ENCODE measurements at places on chromosomes 6 and 20.

- DNase-seq = no peak
These were observed 172.8 kb upstream of the ARG1 start for GRCh38 chr6:131400054-131400778.

GRCh38 chr6:129203190-129203900 lies 320.4 kb downstream of the LAMA2 start:
- DNase-seq = no peak

DNA sequence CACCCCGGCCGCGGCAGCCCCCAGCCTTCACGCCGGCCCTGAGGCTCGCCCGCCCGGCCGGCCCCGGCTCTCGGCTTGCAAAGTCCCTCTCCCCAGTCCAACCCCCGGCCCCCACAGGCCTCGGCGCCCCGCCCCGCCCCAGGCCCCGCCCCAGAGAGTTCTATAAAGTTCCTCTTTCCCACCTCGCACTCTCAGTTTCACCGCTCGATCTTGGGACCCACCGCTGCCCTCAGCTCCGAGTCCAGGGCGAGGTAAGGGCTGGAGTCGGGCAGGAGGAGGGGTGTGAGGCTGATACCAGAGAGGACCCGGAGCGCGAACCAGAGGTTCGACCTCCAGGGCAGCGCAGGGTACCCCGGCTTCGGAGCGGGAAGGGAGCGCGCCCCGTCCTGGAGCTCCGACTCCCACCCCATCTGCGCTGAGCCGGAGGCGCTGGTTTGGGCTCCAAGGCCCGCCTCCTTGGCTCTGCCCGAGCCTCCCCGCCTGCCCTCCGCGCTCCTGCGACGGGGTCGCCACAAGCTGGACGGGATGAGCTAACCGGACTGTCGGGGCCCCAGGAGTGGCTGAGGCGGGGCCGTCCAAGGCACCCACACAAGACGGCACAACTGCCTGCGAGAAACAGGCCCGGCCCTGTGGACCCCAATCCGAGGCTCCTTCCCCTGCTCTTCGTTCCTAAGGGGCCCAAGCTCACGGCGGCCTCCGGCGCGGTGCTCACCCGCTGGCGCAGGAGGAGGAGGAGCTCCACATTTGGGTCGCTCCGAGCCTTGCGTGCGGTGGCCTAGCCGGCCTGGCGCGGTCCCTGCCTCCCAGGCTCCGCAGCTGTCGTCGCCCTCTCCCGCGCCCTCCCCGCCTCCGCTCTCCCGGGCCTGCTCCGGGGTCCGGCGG lies at the start of gene IRF4:
TSS of gene IRF4 (plus strand) at position 194 of the 882 bp plus-strand sequence. CDS start 1,401 bp downstream, outside the sequence.
- DNase-seq = peak; percentile 51

GRCh38 chr6:73774311-73774774 lies 78.3 kb downstream of the CD109 start:
- DNase-seq = no peak

GRCh38 chr20:5784735-5785134 lies 34.5 kb downstream of the SHLD1 start:
- DNase-seq = no peak

GRCh38 chr6:43765776-43766499 lies 4.1 kb upstream of the VEGFA start:
- DNase-seq = no peak

DNA sequence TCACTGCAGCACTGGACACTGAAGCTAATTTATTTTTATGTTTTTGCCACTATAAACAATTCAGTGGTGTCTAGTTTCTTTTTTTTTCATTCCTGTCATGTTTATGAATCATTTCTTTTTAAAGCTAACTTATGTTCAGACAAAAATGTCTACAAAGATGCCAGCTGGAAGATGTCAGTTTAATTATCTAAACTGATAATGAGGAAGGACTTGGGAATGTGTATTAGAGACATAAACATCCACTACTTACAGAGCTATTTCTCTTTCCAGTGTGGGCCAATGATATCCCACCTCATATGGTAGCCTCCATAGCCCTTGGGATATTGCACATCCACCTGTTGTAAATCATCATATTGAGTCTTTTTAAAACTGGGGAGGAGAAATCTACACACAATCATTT lies 132.1 kb upstream of the FAM184A start:
- no peak for DNase-seq

DNA sequence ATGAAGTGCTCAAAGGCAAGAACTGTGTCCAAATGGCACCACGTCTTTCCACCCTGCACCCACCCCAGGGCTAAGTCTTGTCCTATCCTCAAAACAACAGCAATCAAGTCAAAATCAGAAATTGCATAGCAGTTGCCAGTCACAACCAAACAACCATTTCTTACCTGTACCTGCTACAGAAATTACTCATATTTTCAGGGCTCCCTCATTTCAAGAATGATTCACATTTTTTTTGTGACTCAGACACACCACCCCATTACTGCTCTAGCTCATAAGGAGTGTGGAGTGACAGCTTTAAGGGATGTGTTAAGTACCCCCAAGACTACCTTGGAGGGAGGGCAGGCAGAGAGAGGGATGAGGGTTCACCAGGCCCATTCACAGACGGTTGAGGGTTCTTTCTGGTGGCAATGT lies 111.7 kb downstream of the TRERF1 start:
- no peak for DNase-seq

GRCh38 chr20:58131151-58131550 lies 97.3 kb downstream of the ANKRD60 start:
- no peak for DNase-seq

DNA sequence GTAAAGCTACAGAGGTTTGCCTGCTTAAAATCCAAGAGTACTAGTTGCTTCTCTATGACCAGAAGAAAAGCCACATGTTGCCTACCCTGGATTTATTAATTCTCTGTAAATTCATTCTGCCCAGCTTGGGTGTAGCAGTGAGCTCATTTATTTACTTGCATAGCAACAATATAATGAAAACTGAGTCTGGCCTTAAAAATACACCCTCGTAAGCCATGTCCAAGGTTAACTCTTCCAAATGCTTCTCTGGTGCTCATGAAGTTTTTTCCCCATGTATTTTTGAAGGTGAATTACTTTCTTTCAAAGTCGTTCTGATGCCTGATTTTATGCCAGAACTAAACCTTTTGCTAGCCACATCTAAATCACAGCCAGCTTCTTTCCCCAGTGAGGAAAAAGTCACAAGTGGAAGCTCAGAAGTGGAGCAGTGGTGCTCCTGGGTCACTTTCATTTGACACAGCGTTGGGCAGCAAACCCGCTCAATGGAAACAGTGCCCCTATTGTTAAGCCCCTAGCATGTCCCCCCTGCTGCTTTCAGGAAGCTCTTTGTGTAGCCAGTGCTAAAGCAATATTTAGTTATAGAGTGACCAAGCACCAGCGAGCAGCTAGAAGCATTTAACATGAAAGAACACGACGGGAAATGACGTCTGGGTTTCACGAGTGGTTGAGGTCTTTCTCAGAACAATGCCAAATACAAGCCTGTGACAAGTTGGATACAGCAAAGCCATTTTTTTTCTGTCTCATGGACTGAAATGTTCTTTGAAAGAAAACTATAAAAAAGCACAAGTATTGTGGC lies 29.8 kb downstream of the NEDD9 start:
- no peak for DNase-seq

DNA sequence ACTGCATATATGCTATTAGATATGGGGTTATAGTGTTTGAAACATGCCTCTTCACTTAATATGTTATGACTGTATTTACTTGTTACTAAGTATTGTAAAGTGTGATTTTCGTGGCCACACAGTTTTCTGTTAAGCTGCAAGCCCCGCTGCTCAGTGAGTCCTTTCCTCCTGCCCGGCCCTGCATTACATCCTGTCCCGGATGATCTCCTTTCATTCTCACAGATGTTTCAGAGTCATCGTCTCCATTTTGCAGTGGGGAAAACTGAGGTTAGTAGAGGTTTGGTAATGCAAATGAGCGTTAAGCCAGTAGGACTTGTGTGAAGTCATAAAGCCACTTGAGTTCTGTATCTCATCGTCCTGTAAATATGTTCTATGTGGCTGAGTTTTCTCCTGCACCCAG lies 155.5 kb downstream of the CFAP61 start:
- DNase-seq = no peak

DNA sequence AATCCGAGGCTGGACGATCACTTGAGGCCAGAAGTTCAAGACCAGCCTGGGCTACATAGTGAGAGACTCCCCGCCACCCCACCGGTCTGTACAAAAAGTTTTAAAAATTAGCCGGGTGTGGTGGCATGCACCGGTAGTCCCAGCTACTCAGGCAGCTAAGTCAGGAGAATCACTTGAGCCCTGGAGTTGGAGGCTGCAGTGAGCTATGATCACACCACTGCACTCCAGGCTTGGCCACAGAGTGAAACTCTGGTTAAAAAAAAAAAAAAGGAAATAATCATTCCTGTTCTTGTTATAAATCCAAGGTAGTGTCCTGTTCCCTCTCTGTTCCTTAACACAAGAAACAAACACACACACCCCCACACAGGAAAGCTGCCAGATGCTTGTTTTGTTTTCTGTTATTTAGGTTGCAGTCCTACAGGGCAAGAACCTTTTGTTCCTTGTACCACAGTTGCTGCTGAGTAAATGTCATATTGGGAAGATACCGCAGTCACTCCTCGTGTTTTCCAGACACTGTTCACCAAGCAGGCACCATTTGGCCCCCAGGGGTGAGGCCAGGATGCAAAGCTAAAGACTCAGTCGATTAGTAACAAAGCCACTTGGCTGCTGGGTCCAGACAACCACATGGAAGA lies 28.9 kb downstream of the ASIP start:
- no peak for DNase-seq

DNA sequence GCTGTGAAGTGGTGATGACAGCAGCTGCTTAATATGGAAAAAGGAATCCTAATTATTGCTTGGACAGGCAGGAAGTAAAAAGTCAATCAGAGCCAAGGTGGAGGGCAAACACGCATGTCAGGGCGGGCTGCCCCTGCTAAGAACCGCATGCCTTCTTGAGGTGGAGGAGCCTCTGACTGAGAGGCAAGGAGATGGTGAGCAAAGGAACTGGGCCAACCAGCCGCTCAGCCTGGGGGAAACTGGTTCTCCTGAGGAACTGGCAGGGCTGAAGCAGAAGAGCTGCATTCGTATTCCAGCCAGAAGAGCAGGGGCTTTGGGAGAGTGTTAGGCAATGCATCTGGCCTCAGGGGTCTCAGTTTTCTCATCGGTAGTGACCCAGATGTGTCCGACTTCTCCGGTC lies 13.1 kb upstream of the MLN start:
- DNase-seq = no peak

DNA sequence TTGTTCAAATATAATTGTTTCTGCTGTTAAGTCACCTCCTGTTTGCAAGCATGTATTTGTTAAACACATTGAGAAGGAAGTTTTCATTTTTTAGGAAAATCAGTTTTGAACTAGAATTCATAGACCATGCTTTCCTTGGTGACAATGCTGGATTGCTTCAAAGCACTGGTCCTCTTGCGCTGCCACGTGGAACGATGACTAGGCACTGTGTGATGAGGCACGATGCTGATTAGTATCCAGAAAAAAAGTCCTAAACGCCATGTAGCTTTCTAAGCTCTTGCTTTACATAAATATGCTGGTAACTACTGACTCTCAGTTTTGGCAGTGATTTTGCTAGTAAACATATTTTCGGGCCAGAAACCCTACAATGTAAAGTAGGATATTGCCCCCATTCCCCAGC lies 11.1 kb upstream of the EXOC2 start:
- no peak for DNase-seq

GRCh38 chr6:41255638-41256246 lies 27.6 kb downstream of the TREML4 start:
- no peak for DNase-seq

GRCh38 chr20:49568278-49569151 lies 578 bp upstream of the PTGIS start:
- no peak for DNase-seq

Measured in T-helper 17 cell (primary cell).